ENCODE measurements at places on chromosomes 6 and 20.

DNA sequence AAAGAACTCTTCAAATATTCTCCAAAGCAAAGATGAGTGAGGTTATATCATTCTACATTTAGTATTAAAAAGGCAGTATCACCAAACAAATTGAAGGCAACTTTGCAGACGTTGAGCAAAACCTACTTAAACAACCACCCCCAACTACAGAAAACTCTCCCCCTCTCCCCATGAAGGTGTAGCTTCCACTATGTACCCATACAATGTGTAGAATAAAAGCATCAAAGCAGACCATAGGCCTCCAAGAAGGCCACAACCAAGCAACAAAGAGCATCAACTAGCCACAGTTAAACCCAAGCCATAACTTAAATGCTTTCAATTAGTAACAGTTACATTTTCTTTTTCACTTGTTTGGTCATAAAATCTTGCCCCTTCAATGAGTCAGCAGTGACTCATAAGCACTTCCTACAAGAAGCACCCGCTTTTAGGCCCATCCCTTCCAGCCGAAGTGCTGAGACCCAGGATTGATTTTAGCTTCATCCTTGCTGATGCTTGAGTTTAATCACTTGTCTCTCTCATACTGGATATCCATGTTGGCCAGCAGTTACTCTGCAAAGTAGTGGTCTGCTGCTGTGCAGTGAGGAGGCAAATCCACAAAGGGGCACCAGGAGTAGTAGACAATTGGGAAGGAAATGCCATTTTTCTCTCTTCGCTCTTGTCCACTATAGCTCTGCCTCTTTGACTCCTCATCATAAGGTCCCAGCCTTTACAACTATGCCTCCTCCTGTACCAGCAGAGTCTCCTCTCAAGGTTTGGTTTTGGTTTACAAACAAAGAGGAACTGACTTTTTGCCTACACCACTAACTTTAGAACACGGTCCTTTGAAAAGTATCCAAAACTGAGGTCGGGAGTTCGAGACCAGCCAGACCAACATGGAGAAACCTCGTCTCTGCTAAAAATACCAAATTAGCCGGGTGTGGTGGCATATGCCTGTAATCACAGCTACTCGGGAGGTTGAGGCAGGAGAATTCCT is 8.4 kb upstream of the NUP153 start:
- DNase-seq: no peak

DNA sequence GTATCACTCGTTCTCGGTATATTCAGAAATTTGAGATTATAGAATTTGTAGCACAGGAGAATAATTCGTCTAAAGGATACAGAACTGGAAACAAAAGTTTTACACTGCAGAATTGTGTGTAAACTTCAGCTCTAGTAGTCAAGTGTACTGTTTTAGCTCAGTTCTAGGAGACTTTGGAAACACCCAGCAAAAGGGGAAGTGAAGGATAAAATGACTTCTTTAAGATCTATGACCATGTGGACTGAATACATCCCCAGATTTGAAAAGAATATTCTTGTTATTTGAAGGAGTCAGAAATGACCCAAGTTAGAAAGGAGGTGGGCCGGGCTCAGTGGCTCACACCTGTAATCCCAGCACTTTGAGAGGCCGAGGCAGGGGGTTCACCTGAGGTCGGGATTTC is 174.0 kb upstream of the FOXQ1 start:
- no peak for DNase-seq

- DNase-seq: no peak
Measured at GRCh38 chr6:125984311-125984710, 2.0 kb upstream of the TRMT11 start.

- DNase-seq: no peak
Measured at GRCh38 chr20:14673164-14673563, 335.8 kb upstream of the FLRT3 start.

DNA sequence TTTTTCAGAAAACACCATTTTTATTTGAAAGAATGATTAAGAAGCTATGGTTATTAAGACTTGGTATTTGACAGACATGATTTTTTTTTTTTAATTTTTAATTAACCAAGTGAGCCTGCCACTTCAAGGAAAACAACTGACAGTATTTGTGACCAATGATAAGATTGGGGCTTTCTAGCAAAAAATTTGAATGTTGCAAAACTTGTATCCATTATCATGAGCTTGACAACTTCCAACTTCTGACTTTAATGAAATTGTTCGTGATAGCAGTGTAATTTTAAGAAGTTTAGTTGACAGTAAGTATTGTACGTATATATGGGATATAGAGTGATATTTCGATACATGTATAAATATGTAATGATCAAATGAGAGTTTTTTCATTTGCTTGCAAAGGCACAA is 21.6 kb upstream of the POM121L2 start:
- DNase-seq: no peak

GRCh38 chr20:2101057-2101864 is at the start of gene STK35:
STK35 (plus strand) TSS chr20:2101827; CDS start chr20:2101882, 55 bp downstream.
- peak; percentile 44 for DNase-seq

GRCh38 chr6:49326347-49326746 is 136.7 kb downstream of the MMUT start:
- no peak for DNase-seq

GRCh38 chr6:161058741-161059140 is 67.2 kb downstream of the MAP3K4 start:
- DNase-seq: no peak

DNA sequence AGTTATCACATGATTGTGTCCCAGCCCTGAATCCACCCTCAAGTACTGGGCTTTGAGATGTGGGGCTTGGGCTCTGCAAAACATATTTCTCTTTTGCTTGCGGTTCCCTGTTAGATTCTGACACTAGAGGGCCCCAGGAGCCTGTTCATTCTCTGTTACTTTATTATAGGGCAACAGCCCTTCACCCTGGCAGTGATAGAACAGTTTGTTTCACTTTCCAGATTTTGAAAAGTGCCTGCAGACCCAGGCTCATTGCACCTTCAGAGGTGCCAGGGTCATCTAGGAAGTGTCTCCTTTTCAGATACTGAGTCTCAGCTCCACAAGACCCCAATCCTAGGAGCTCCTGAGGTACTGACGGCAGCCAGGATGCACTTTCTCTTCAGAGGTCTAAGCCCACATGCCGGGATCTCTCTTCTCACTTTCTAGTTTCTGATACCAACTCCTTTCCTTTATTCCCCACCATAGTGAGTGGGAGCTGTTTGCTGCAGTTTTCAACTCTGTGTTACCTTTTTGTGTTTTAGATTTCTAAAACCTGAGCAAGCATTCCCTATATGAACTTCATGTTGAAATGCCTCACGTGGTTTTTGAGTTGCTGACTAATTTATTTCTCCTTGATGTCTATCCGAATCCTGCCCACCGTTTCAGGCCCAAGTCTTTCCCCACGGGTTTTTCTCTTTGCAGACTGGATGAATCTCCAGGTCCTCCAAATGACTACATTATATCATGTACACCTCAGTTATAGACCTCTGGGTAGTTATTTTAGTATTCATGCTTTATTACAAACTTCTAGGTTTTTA is 10.9 kb downstream of the ABT1 start:
- peak; percentile 20 for DNase-seq

- no peak for DNase-seq
Measured at GRCh38 chr6:22095836-22096235, 201.0 kb downstream of the PRL start.

GRCh38 chr6:46653439-46654195 is 842 bp downstream of the SLC25A27 start:
- DNase-seq: no peak

- DNase-seq: no peak
Measured at GRCh38 chr20:59220161-59220560, 56.5 kb downstream of the ZNF831 start.

DNA sequence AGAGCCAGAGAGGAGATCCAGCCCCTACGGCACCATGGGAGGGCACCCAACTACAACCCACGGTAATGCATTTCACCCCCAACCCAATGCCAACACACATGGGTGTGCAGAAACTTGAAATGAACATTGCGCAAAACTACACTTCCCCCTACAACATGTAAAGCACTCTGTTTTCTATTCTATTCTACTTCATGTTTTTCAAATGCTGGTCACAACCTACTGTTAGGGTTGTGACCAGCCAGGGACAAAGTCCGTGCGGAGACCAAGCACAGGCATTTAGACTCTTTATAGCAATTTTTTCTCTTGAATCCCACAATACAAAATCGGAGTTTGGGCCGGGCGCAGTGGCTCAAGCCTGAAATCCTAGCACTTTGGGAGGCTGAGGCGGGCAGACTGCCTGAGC is 90.6 kb downstream of the MRPL14 start:
- no peak for DNase-seq

- no peak for DNase-seq
Measured at GRCh38 chr6:71460933-71461332, 172.3 kb downstream of the OGFRL1 start.

GRCh38 chr6:121879149-121879548 is 443.7 kb downstream of the GJA1 start:
- no peak for DNase-seq

DNA sequence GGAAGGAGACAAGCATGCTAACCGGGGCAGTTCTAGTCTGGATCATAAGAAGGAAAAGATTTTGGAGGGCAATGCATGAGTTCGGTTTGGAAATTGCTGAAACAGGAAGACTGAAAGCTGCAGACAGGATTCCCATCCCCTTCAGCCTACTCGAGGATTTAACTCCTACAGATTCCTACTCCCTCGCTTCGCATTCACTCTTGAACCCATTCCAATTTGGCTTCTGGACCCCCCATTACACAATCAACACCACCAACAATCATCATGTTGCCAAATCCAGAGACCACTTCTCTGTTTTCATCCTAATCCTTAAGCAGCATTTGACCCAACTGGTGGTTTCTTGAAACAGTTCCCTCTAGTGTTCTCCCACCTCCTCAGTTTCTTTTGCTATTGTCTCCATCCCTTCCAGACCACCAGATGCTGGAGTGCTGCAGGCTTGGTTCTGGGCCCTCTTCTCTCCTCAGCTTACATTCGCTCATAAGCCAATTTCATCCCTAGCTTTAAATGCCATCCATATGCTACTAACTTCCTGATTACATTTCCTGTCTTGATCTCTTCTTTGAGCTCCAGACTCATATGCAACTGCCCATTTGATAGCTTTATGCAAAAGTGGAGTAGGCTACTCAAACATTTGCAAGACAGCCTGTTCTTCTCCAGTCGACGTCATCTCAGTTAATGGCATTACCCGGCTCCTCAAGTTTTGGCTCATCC is 66.5 kb downstream of the DTNBP1 start:
- no peak for DNase-seq

DNA sequence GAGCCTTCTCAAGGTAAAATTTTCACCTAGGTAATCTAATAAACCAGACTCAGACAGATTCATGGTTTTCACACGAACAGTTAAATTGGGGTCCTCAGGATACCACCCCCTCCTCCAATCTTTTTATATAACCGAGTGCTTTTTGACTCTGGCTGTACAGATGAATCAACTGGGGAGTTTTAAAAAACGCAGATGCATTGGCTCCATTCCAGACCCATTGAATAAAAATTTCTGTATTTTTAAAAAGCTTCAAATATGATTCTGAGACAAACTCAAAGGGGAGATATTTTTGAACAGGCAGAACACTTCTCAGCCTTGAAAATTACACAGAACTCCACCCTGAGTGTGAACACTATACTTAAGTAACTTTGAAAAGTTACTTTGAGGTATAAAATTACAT is 7.2 kb downstream of the UTRN start:
- no peak for DNase-seq

DNA sequence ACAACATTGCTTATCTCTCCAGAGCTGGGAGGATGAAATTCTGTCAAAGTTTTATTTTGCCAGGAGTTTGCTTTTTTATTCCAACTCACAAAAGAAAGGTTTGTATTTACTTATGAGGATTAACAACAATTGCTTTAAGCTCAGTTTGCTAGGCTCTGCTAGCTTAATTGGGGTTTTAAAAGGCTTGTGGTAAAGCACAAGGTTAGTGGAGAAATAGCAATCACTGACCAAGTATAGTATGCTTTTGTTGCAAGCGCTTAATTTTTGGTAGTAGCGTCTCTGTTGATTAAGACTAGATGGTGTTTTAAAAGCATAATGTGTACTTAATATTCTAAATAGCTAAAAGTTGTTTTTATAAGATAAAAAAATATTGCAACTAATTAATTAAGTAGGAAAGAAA is 45.7 kb downstream of the TINAG start:
- no peak for DNase-seq

GRCh38 chr6:148746363-148747144 is at the start of gene UST:
UST (plus strand) TSS chr6:148747030; CDS start chr6:148747431, 401 bp downstream.
- peak; percentile 55 for DNase-seq

DNA sequence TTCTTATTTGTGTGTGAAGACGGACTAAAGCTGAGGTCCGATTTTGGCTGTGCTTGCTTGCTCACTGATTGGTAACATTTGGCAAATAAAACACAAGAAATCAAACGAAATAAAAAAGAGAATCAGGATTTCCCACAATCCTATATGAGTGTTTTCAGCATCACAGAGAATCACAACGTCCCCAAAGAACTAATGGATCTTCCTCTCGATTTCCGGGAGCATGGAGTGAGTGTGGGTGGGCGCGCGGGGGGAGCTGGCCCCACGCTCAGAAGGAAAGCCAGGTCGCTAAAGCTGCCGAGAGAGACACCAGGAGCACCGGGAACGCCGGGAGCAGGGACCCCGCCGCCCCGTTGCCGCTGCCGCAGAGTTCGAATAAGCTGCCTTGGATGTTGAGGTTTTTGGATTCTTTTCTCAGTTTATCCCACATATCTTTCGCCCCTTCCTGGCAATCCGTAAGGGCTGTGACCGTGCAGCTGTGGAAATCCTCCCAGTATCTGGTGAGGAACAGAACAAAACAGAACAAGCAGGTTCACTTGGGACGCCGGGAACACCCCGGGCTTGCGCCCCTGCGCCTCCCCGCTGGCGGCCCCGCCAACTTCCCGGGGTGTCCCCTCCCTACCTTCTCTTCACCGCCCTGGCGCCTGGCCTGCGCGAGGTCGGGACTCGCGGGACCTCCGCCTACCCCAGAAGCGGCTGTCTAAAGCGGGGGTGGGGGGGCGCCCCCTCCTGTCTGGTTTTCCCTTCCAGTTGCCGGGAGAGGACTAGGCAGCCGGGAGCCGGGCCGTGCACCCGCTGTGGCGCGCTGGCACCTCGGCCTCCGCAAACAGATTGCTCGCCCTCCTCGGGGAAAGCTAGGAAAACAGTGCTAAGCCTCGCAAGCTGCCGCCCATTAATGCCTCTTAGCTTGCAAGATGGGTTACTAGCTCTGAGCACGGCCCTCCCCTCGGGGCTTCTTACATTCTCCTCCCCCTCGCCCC is 7.7 kb downstream of the NRN1 start:
- no peak for DNase-seq

DNA sequence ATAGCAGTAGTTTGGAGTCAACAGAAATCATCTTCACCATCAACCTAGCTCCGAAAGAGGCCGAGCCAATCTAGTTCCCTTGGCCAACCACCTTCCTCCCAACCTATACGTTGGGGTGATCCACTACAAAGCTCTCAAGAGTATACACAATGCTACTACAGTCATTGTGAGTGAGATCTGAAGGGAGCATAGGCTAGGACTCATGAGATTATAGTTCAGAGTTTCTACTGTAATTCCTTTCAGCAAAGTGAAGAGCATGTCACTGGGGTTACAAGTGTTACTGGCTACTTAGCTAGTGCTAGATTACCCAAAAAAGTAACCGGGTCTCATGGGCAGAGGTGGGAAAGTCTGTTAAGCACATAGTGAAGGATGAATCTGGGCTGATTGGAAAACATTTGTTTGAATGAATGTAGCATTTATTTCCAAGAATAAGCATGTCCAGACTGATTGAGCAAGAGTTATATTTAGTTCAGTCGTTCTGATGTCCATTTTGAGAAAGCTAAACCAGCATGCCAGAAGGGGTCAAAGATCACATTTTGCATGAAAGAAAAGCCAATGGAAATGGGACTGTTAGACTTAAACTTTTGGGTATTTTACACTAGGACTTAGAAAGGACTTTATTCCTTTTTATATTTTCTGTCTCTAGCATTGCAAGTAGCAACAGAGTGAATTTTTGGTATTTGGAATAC is 10.5 kb upstream of the ESR1 start:
- no peak for DNase-seq

- no peak for DNase-seq
Measured at GRCh38 chr6:149267072-149267471, 50.4 kb upstream of the TAB2 start.
